Omental fat pad (tissue), 4 donors: ENCODE measurements at places on chromosomes 3 and 15. TPM values are rescaled to one million over a fixed set of nuclear protein-coding genes. Genes with fewer than 3 reads are reported as not detected.

Gene ACP3
- total RNA-seq = 4.6 TPM

Gene SPSB4
- total RNA-seq = 0.65 TPM

Gene LRCH3
- 70.9 TPM for total RNA-seq

Gene SCG5
- not detected for total RNA-seq

Gene CSPG5
- 1.3 TPM for total RNA-seq

Gene MYO5A
- total RNA-seq = 49.5 TPM

Gene WDR93
- total RNA-seq = 0.28 TPM

Gene TUSC7
- not detected for total RNA-seq

Gene GOLGA6B
- total RNA-seq = not detected

Gene CP
- 24.3 TPM for total RNA-seq

Gene SUSD5
- total RNA-seq = 10.9 TPM
